ENCODE measurements at places on chromosomes 7 and 10.

DNA sequence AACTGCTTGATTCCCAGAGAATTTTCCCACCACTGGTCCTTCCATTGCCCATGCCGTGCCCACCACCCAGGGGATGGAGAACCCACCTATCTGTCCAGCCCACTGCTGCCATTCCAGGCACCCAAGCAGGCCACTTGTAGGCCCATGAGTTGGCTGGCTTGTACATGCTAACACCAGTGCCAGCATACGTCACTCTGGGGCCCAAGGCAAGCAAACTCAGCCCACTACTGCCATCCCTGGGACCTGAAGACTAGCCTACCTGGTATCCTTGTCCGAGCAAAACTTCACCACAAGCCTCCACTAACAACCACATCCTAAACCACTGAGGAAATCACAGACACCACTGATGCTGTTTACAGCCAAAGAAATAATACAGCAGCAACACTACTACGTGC lies 44.7 kb upstream of the CDK6 start:
- DNase-seq = no peak

DNA sequence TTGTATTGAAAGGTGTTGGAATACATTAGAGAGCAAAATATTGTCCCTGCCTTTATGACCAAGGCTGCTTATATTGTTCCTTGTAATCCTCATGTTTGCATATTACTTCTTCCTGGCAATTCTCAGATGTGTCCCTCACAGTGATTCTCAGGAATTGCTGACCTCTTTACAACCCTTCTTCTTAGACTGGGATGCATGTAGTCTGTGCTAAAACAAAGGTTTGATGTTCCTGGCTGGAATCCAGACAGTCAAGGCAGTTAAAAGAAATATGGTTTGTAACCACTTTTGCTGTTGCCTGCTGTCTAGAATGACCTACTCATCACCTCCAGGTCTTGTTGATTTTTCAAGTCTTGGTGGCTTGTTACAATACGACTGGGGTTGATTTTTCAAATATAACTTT lies 367.6 kb downstream of the HGF start:
- DNase-seq = no peak

- no peak for DNase-seq
Observed at GRCh38 chr10:11824376-11824775, 1.2 kb downstream of the PROSER2 start.

- DNase-seq = no peak
Observed at GRCh38 chr10:129140921-129141885, 325.8 kb upstream of the MGMT start.

DNA sequence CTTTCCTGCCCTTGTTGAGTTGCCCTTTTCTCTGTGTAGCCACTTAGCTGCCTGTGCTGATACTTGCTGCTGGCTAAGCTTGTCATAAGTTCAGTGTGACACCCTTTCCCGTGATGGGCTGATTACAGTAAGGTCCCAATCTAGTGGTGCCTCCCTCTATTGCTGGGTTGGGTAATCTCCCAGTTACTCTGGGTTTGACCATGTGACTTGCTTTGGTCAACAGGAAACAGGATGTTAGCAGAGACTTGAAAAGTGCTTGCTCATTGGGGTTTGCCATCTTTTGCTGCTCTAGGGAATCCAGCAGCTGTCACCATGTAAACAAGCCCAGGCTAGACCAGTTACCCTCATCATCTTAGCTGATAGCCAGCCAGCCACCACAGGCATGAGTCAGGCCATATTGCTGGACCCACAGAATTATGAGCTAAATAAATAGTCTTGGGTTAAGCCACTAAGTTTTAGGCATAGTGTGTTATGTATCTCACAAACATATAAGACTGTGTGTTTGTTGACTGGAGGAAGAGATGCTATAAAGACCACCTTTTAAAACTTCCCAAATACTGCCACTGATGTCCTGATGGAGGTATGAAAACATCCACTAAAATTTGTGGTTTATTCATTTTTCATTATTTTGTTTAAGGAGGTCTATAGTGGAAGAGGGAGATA lies 4.0 kb upstream of the LEP start:
- no peak for DNase-seq

- DNase-seq = no peak
Observed at GRCh38 chr7:16991551-16991950, 109.8 kb upstream of the AGR3 start.

- DNase-seq = no peak
Observed at GRCh38 chr7:45662540-45663166, 88.5 kb downstream of the ADCY1 start.

DNA sequence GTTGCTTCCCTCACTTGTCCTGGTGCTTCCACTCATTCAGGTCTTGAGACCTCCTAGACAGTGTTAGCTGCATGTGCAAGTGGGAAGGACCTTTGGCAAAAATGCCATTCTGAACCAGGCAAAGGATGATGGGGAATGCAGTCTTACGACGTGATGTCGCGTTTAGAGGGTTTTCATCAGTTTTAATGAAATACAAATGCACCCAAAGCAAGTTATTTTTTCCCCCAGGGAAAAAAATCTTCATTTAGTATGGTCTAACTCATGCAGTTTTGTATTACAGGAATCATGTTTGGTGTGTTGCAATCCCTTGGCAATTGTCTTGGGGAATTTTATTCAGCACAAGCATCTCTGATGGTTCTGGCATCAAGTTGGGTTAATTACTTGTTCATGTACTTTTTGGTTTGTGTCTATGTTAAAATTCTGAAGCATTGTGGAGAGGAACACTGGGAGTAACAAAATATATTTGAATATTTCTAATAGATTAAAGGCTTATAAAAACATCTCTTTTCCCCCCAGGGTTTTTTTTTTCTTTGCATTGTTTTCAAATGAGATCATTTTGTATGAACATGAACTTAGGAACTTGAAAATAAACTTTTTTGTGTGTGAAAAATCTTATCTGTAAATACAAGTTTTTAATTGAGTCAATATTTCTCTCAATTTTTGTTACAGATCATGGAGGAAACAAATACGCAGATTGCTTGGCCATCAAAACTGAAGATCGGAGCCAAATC lies 188.9 kb downstream of the BICC1 start:
- DNase-seq = no peak

DNA sequence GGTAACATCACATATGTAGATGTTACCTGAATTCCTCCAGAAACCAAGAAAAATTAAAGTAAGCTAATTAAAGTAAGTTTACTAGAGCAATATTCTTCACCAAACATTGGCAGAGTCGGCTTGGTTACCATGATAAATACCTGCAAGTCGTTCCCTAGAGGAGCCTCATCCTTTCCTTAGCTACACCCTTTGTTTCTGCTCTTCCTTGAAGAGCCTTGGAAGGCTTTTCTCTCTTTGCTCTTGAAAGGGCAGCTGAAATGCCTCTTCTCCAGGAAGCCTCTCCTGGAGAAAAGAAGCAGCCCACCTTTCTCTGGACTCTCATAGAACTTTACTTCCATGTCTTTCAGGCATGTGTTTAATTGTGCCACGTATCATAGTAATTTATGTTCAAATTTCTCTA lies 34.9 kb upstream of the CALD1 start:
- no peak for DNase-seq

GRCh38 chr7:128450409-128450808 lies 5.3 kb upstream of the HILPDA start:
- no peak for DNase-seq

DNA sequence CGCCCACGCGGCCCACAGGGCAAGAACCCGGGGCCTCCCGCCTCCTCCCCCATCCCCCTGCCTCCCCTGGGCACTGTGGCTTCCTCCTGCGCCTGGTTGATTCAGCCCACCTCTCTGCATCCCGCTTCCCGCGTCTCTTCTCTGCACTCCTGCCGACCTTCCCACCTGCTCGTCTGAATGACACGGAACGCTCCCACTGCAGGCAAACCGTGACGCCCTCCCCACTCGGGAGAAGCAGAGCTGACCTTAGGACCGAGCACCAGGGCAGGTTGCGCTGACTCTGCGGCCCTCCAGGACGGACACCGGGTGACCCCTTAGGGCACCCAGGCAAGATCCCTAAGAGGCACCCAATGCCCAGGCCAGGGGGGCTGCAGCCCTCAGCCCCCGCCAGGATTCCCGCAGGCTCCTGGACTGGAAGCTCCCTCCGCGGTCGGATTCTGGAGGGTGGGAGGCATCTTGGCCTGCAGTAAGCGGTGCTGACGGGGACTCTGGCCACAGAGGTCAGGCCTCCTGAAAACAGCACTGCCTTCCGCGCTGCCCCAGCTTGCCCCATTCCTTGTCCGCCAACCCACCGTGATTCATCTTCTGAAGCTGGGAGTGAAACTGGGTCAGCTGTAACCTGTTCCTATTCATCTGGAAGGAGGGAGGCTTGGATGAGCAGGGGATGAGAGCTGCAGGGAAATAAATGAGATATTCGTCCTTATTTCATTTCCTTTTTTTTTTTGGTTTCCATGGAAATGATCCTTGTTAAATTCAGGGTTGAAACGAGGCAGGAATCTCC lies 990 bp downstream of the CALML3 start:
- DNase-seq = no peak

DNA sequence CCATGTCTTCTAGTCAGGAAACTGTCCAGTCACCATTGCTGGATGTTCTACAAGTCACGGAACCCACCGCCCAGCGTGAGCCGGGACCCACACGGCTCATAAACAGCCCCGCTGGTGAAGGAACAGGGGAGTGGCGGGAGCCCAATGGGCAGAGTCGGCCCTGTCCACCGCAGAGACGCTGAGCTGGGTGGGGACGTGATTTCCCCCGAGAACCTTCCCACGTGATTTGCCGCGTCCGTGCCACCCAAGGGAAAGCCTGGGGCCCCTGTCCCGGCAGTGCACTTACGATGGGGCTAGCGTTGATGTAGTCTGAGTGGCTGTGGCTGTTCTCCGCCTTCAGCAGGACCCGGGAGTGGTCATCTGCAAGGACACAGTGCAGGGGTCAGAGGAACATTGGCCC lies 266.9 kb downstream of the DNAJB6 start:
- DNase-seq = no peak

DNA sequence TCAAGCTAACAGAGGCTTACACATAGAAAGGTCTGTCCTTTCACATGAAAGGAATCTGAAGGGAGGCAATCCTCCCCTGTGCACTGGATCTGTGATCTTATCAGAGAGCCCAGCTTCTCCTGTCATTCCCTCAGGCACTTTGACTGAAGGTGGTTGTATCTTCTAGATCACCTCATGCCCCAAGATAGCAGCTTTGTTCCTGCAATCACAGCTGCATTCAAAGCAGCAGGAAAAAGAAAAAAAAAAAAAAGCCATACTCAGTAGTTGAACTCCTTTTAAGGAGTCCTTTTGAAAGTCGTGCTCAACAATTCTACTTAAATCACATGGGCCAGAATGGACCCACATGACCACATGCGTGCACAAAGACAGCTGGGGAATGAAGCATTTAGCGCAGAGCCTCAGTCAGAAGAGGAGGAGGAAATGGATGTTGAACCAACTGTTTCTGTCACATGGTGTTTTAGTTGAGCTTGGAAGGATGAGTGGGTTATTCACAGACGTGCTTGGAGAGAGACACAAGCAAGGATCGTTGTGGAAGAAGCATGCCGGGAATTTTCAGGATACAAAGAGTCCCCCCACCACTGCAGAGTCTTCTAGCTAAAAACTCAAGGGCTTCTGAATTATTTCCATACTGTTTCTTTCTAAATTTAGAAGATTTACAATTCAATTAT lies 13.0 kb upstream of the PFKP start:
- no peak for DNase-seq

DNA sequence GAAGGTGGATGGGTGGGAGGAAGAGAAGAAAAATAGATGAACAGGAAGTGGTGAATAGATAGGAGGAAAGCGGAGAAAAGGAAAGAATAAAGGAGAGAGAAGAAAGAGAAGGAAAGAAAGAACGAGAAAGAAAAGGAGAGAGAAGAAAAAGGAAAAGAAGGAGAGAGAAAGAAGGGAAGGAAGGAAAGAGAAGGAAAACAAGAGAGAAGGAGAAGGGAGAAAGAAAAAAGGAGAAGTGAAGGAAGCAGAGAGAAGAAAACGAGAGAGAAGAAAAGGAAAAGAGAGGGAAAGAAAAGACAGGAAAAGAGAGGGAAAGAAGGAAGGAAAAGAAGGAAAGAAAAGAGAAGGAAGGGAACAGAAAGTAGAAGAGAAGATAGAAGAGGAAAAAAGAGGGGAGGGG lies 211.8 kb downstream of the DIP2C start:
- no peak for DNase-seq

DNA sequence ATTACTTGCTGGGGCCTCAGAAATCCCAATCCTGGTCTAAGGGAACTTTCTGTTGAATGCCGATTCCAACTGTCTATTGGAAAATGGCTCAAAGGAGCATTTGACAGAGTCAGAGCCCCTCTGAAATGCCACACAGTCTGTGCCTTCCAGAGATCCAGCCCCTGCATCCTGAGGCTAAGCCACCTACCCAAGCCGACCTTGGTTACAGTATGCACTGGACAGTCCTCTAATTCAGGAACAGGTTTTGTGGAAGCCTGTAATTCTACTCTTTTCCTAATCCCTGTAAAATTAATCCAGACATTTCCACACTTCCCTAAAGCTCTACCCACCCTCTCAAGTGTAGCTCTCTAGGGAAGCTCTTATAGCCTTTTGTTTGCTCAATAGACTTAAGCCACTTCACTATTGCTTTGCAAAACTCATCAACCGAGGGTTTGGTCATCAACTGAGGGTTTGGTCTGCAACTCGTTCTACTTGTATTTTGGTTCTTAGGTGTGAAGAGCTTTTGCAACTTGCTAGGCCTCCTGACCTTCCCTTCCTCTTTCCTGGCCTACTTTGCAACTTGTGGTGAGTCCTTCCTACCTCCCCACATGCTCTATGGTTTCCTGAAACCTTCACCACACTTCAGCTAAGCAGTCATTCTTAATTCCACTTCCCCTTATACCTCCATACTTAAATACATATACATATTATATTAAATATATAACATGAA lies 364.8 kb downstream of the SFMBT2 start:
- no peak for DNase-seq

DNA sequence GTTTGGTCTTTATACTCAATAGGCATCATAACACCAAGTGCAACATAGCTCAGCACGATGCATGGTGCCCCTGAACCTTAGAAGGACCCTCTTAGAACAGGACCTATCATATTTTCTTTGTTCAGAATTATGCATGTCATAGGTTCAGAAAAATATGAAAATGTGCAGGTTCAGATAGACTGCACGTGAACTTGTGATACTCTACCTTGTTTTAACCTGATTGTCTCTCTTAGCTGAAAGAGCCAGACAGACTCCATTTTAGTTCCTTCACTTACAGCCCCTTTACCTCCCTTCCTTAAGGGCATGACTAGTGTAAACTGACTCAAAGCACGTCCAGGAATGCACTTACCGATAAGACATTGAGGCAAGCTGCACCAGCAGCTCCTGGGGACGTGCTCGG lies 35.1 kb downstream of the MYOF start:
- no peak for DNase-seq

GRCh38 chr10:71920540-71921323 lies 43.5 kb upstream of the CHST3 start:
- no peak for DNase-seq

DNA sequence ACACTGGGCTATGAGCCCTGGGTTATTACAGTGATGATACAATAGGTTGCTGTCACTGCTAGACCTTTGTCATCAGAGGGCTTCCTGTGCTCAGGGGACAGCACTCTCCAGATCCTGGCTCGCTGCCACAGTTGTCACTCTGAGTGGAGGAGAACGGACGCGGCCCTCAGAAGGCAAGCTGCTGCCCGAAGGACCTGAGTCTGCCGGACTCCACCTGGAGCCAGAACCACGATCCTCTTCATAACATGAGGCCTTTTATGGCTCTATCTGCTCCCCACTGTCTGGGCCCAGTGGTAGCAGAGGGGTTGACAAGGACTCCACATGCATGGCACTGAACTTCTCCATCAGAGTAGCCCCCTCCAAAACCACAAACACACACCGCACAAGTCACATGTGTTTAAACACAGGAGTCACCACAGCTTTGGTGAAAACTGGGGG lies 94.7 kb upstream of the EFCAB10 start:
- DNase-seq = peak; percentile 51

GRCh38 chr10:78784546-78784945 lies 284.2 kb upstream of the ZMIZ1 start:
- no peak for DNase-seq
